Stimulated activated CD4-positive, alpha-beta T cell treated with anti-CD3 and anti-CD28 coated beads, Interleukin-15, amount 100 ng/mL, for 1 hour (primary cell): ENCODE measurements at places on chromosomes 7 and 10.

- DNase-seq = no peak
These were observed 162.0 kb downstream of the IQUB start for GRCh38 chr7:123372368-123372767.

GRCh38 chr10:106863549-106863948 is 301.0 kb downstream of the SORCS1 start:
- DNase-seq = no peak

DNA sequence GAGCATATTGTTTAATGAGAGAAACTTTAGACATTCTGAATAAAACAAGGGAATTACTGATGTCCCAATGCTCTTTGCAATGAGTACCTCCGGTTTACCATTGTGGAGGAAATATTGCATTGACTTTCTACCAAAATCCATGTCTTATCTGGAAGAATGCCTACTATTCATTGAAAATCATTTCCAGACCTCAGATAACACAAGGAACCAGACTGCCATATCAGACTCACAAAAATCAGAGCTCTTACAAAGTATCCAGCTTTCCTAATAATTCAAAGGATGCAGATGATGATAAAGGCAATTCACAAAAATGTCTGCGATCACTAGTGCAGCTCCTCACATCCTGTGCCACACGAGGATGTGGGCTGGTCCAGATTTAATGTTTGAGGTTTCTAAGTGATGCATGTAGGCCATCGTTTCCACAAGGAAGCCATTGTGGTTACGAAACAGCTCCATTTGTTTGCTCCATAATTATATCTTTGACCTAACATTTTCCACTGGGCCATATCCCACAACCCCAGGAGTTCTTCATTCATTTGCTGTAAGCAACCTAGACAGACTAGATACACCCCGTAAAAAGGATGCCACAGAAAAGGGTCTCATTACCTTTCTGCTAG is 831.1 kb upstream of the C7orf33 start:
- no peak for DNase-seq

DNA sequence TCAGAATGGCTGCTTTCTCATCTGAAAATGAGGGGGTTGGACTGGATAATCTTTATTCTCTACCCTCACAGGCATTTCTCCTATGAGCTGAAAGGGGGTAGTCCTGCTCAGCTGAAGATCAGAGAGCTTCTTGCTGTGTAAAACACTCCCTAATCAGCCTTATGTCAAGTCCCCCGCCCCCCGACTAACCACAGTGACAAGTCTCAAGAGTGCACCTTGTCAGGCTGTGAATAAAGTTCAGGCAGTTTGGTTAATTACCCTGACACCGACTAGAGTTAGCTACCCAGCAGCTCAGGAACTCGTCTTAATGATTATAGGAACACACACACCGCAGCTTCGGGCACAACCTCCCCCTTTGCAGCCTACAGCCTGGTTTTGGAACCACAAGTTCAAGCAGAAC is 513.7 kb downstream of the RPS24 start:
- no peak for DNase-seq

GRCh38 chr10:97631098-97631497 is 2.2 kb downstream of the MORN4 start:
- no peak for DNase-seq

DNA sequence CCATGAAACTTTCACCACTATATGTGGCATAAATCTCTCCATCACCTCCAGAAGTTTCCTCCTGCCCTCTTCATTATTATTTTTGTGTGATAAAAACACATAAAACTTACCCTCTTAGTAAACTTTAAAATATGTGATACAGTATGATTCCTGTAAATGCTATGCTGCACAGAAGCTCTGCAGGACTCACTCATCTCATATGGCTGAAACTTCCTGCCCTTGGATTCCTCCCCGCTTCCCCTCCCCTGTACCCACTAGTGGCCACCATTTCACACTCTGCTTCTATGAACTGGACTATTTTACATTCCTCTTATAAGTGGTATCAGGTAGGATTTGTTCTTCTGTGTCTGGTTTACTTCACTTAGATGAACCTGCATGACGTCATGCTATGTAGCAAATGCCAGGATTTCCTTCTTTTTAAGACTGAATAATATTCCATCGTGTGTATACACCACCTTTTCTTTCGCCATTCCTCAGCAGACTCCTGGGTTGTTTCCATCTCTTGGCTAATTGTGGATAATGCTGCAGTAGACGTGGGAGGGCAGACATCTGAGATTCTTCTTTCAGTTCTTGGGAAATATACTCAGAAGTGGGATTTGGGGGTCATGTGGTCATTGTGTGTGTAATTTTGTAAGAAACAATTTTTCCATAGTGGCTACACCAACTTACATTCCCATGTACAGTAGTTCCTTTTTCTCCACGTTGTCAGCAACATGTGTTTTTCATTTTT is 335.2 kb downstream of the SDK1 start:
- no peak for DNase-seq

DNA sequence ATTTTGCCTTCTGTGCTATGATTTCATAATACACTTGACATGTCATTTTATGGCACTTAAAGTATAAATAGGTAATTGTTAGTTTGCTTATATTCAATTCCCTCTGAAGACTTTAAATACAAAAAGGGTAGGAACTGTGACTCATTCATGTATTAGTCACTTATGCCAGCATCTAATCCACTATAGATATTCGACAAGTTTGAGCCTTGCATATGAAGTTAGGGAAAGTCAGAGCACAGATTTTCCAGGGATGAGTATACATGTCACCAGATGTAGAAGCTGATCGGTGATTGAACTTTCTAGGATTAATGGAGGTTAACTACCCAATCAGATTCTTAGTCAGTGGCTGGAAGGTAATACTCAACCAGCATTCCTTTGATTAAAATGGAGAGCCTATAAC is 1321.5 kb downstream of the XPNPEP1 start:
- DNase-seq = no peak

DNA sequence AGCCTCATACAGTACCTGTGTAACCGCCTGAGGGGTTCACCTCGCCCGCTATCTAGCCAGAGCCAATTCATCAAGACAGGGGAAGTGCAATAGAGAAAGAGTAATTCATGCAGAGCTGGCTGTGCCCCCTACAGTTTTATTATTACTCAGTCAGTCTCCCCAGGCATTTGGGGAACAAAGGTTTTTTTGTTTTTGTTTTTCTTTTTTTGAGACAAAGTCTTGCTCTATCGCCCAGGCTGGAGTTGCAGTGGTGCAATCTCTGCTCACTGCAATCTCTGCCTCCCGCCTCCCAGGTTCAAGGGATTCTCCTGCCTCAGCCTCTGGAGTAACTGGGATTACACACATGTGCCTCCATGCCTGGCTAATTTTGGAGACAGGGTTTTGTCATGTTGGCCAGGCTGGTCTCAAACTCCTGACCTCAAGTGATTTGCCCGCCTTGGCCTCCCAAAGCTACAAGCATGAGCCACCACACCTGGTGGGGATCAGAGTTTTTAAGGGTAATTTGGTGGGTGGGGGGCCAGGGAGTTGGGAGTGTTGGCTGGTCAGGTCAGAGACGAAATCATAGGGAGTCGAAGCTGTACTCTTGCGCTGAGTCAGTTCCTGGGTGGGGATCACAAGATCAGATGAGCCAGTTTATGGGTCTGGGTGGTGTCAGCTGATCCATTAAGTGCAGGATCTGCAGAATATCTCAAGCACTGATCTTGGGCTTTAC is 116.5 kb downstream of the MARCHF5 start:
- no peak for DNase-seq

GRCh38 chr10:10552948-10553347 is 464.7 kb upstream of the CELF2 start:
- no peak for DNase-seq

GRCh38 chr10:28678687-28679457 is 1.6 kb downstream of the BAMBI start:
- no peak for DNase-seq

DNA sequence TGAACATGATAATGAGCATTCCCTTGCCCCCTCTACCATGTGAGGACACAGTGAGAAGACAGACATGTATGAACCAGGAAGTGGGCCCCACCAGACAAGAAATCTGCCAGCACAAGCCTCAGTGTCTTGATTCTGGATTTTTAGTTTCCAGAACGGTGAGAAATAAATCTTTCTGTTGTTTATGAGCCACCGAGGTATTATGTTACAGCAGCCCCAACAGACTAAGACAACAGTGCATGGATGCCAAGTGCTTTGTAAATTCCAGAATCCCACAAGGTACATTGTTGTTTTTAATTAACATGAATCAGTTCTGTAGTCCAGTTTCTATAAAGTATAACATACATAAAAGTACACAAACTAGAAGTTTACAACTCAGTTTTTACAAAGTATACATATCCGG is 162.2 kb downstream of the ARHGAP21 start:
- DNase-seq = no peak

DNA sequence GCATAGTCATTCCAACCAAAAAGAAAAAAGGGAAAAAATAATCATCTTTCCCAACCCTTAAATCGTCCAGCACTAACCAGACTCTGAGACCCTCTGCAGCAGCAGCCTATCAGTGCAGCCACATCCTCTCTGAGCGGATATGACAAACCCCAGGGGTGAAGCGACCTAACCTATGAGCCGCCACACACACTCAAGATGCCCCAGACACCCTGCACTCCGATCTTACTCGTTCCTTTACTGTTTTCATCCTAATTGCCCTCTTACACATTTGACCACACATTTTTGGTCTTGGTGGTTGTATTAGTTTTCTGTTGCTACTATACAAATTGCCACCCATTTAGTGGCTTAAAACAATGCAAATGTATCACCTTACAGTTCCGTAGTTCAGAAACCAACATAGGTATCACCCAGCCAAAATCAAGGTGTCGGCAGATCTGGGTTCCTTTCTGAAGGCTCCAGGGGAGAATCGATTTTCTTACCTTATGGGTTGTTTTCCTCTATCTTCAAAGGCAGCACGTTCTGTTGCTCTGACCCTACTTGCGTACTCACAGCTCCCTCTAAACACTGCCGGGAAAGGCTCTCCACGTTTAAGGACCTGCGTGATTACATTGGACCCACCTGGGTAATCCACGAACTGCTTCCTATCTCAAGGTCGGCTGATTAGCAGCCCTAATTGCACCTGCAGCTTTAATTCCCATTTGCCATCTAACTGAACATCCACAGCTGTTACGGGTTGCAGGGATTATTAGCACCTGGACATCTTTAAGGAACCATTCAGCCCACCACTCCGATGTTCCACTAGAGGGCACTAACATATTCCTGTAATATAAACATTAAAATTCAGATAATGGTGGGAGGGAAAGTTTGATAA is 37.3 kb upstream of the PRSS1 start:
- DNase-seq = no peak

DNA sequence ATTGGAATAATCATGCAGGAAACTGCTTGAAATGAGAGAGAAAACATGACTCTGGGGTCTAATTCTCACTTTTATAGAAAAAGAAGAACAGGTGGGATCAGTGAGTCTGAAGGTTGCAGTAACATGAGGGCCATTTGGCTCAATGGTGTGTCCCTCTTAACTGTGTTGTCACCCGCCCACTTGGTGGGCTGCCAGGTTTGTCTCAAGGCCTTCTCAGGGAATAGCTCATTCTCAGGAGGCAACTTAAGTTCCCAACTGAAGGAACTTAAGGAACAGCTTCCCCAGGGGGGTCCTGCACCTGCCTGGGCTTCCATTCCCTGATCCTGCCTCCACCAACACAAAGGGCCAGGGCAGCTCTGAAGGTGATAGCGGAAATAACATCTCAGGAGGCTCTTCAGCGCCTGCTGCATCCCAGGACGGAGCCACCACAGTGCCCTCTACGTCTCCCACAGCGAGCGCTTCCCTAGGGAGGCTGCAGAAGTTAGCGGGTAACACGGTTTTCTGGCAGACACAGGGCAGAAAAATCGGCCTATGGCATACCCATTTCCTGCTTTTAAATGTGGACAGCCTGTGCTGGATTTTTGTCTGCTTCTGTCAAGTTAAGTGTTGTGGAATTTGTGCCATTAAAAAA is 88.8 kb downstream of the ZRANB1 start:
- DNase-seq = no peak

GRCh38 chr10:42989481-42989921 is 87.4 kb upstream of the RET start:
- DNase-seq = no peak

DNA sequence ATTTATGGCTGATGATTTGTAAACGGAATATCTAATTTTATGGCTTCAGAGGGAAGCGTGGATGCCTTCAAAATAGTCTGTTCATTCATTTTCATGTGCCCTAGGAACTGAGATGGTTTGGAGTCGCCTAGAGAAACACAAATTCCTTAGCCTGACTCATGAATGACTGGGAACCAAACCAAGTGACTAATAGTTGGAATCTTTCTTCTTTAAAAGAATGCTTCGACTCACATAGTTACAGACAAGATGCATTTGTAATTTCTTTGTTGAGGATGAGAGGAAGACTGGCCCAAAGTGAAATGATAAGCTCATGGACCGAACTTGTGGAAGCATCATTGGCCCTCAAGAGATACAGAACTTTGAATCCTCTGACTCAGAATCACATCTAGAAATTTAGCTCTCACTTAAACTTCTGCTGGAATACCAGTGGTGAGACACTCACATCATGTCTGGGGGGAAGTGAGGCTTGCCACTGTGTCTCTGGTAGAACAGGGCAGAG is 1107.2 kb downstream of the NRG3 start:
- DNase-seq = no peak

DNA sequence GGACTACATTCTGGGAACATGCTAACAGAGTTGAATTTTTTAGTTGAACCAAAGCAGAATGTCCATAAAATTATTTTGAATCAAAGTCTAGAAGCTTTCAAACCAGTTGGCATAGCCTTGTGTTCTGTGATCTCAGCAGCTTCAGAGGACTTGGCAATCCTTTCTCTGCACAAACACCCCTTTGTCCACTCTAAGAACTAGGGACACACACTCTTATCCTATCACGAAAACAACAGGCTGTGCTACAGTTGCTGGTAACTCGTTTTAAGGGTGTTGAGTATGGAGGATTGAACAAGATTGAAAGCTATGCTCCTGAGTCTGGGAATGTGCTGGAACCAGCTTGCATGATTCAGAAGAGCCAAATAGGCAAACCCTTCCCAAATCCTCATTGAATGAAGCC is 76.4 kb upstream of the PRSS58 start:
- DNase-seq = no peak

- no peak for DNase-seq
These were observed 71.6 kb downstream of the HERPUD2 start for GRCh38 chr7:35623381-35623780.

DNA sequence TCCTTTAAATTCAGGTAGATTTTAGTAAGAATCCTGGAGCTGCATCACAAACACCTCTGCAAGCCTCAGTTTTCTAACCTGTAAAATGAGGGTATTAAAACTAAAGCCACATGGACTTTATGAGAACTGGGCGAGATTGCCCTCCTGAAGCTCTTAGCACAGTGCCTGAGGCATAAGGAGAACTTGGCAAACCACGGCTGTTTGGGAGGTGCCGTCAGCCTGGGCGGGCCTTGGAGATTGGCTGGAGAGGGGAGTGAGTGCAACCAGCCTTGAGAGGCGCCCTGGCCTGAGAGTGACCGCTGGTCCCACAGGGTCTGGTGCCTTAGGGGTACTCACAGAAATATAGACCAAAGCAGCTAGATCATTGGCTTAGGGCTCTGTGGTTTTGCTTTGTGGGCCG is 5.4 kb upstream of the TNS3 start:
- no peak for DNase-seq

DNA sequence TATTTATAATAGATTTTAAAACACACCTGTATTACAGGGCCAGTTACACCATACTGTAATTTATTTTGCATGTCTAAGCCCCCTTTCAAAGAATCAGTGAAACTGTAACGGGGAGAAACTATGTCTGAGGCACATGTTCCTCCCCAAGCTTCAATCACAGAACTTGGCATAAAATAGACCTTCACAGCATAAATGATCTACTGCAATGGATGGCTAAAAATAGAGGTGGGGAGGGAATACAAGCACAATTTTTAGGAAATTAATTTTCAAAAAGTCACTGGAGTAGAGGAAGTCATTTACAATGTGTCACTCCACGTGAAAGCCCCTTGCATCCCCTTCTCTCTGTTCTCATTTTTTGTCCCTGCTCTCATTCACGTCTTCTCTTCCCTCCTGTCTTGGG is 385.2 kb downstream of the TNS3 start:
- no peak for DNase-seq
